ENCODE measurements at places on chromosomes 16 and 17. TPM values are rescaled to one million over a fixed set of nuclear protein-coding genes. Genes with fewer than 3 reads are reported as not detected.

Gene ZDHHC1
- total RNA-seq, result 14.4 TPM

Gene KIF22
- 82.3 TPM for total RNA-seq

Gene HSPB9
- not detected for total RNA-seq

Gene SLFN13
- total RNA-seq, result 24.7 TPM

DNA sequence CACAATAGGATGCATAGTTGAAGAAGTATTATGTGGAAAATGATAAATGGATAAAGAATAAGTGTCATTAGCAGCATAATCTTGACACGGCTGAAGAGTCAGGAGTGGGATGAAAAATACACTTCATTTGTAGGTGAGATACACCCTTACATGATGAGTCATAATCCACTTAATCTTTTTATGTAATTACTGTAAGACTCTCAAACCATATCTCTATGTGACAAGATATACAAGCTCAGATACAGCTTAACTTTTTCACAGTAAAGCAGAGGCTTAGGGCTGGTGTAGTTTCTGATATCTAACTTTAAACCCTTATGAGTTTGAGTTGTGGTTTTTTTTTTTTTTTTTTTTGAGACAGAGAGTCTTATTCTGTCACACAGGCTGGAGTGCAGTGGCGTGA is 101.2 kb downstream of the FTO start:
- no peak overlapping the region for H3K4me3 ChIP-seq
- H3K27me3 ChIP-seq, result no peaks in the 10 kb centered on the region
- no peaks in the 10 kb centered on the region for H3K4me1 ChIP-seq
- DNase-seq, result no peak
- no peaks in the 10 kb centered on the region for H3K36me3 ChIP-seq
- no peak overlapping the region for H3K27ac ChIP-seq

Gene KIF2B
- total RNA-seq, result not detected

DNA sequence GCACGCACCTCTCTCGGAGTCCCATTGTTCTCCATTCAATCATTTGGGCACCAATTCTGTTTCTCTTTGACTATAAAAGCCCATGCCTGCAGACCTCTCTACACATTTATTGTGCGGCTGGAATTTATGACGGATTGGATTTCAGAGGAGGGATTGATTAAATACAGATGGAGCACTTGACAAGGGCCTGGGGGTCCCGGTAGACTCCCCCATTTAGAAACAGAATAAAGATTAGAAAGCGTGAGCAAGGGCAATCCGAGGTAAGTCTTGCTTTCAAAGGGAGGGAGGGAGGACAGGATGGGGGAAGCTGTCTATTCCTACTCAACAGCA is 15.1 kb upstream of the PITPNM3 start:
- no peak for DNase-seq
- no peak overlapping the region for H3K4me3 ChIP-seq
- peaks cover 14% of the 10 kb centered on the region for H3K4me1 ChIP-seq
- no peak overlapping the region for H3K27ac ChIP-seq
- H3K36me3 ChIP-seq, result no peaks in the 10 kb centered on the region

GRCh38 chr16:10978871-10979446 is 34.6 kb downstream of the CLEC16A start:
- H3K4me1 ChIP-seq, result peaks cover 13% of the 10 kb centered on the region
- H3K27ac ChIP-seq, result no peak overlapping the region
- no peak overlapping the region for H3K4me3 ChIP-seq
- DNase-seq, result no peak
- no peaks in the 10 kb centered on the region for H3K27me3 ChIP-seq

DNA sequence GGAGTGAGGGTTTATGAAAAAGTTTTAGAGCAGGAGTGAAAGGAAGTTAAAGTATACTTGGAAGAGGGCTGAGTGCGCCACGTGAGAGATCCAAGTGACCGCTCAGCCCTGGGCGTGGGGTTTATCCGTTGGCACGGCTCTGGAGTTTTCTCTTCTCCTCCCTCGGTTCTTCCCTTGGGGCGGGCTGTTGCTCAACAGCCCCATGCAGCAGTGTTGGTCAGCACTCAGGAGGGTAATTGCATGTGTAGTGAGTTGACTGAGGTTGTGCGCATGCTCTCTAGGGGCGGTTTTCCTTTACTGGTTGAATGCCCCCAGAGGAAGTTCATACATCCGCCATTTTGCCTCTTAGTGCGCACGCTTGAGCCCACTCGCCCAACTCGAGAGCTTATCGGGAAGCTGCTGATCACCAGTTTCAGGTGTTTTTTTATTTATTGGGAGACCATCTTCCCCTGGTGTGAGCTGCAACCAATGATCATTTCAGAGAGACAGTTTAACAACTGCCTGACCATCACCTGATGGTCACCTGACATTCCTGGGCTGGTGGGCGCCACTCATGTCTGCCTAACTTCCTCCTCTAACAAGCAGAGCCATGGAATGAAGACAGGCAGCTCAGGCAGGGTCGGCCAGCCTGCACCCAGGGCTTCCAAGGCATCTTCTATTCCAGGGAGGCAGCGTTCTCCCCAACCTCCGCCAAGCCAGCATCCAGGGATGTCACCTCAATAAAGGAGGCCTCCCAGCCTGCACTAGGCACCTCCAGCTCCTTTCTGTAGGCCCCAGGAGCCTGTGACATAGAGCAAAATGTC is 41.3 kb upstream of the DNAH17 start:
- no peak overlapping the region for H3K4me3 ChIP-seq
- no peaks in the 10 kb centered on the region for H3K36me3 ChIP-seq
- peaks cover 6% of the 10 kb centered on the region for H3K27me3 ChIP-seq
- no peak for DNase-seq
- H3K27ac ChIP-seq, result no peak overlapping the region

DNA sequence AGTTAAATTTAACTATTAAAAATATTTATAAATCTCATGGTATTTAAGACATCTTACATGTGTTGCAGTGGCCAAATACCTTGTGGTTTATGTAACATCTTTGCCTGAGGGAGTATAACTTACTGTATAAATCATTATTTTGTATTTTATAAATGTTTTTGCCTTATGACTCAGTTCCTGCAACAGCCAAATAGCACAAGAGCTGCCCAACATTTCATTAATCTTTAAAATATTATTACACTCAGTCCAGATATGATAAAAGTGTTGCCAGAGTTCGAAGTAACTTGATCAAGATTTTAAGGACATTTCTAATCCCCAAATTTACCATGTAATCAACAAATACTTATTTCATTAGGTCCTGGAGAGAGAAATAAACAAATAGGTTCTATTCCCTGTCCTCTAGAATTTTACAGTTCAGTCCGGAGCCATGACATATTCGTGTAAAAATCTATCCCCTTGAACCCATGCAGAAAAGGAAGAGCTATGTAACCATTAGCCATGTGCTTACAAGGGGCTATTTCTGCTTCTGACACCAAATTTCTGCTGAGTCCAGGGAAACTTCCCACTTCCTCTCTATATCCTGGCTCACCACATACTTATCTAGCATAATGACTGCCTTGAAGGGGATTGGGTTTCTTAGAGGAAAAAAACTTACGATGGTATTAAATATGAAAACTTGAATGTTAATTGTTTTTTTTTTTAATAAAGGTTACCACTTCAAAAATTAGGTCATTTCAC is 44.0 kb downstream of the IRX6 start:
- H3K27ac ChIP-seq, result no peak overlapping the region
- no peak overlapping the region for H3K4me3 ChIP-seq
- H3K4me1 ChIP-seq, result no peaks in the 10 kb centered on the region
- H3K27me3 ChIP-seq, result peaks cover 19% of the 10 kb centered on the region
- no peaks in the 10 kb centered on the region for H3K36me3 ChIP-seq
- no peak for DNase-seq

GRCh38 chr17:2076087-2076984 is 21.4 kb downstream of the HIC1 start:
- H3K4me1 ChIP-seq, result peaks cover 19% of the 10 kb centered on the region
- H3K27me3 ChIP-seq, result no peaks in the 10 kb centered on the region
- peaks cover 9% of the 10 kb centered on the region for H3K36me3 ChIP-seq
- H3K4me3 ChIP-seq, result no peak overlapping the region

Gene SBK1
- total RNA-seq, result 0.51 TPM

Gene ADGRG1
- total RNA-seq, result 116 TPM

DNA sequence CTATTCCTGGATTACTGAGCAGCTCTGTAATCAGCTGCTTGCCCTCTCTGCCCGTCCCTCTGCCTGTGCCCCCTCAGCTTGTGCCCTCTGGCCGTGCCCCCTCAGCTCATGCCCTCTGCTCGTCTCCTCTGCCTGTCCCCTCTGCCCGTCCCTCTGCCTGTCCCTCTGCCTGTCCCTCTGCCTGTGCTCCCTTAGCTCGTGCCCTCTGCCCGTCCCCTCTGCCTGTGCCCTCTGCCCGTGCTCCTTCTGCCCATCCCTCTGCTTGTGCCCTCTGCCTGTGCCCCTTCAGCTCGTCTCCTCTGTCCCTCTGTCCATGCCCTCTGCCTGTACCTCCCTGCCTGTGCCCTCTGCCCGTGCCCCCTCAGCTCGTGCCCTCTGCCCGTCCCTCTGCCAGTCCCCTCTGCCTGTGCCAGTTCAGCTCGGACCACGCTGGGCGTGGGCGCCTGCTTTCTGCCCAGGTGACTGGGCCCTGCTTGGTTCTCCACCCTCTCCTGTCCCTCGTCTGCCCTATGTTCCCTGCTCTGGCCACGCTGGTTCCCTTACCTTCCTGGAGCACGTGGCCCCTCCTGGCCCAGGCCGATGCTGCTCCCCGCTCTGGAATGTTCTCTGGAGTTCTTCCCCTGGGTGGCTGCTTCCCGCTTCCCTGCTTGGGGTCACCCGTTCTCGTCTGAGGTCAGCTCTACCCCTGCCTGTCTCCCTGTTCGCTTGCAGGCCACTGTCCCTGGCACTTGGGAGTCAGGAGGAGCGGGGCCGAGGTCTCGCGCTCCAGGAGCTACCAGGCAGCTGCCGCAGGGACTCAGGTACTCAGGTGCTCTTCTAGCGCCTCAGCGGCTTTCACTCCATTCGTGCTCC is 63.9 kb downstream of the BANP start:
- no peak overlapping the region for H3K27ac ChIP-seq
- H3K27me3 ChIP-seq, result no peaks in the 10 kb centered on the region
- H3K36me3 ChIP-seq, result peaks cover 5% of the 10 kb centered on the region
- no peaks in the 10 kb centered on the region for H3K4me1 ChIP-seq
